Lung (tissue), 17 donors: ENCODE measurements at places on chromosomes 7 and 10. TPM values are rescaled to one million over a fixed set of nuclear protein-coding genes. Genes with fewer than 3 reads are reported as not detected.

- H3K4me3 ChIP-seq, result no peak overlapping the region
- no peaks in the 10 kb centered on the region for H3K4me1 ChIP-seq
- H3K36me3 ChIP-seq, result no peaks in the 10 kb centered on the region
Measured at GRCh38 chr7:132023466-132023865, 467.0 kb upstream of the PODXL start.

IFIT1B gene
- total RNA-seq, result 3.7 TPM

GRCh38 chr7:55129541-55130394, 111.0 kb downstream of the EGFR start:
- H3K36me3 ChIP-seq, result no peaks in the 10 kb centered on the region
- peak; percentile 78 for DNase-seq
- H3K27ac ChIP-seq, result peak overlapping the region; percentile 62

DNA sequence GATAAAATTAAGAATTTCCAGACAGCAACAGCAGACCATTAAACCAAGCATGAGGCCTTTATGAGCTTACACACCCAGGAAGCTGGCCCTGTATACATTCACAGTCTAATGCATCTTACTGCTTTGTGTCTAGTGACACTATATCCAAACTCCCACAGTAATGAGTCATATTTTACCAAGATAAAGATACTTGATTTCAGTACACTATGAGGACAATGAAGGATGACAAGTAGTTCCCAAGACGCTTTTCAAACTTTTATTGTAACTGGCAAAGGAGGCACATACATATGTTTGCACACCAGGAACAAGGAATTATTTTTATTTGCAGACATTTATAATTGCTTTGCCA, 148.0 kb downstream of the TSPAN12 start:
- DNase-seq, result no peak
- no peaks in the 10 kb centered on the region for H3K4me1 ChIP-seq
- H3K36me3 ChIP-seq, result no peaks in the 10 kb centered on the region
- no peak overlapping the region for H3K27ac ChIP-seq
- no peaks in the 10 kb centered on the region for H3K27me3 ChIP-seq
- H3K4me3 ChIP-seq, result no peak overlapping the region

DNA sequence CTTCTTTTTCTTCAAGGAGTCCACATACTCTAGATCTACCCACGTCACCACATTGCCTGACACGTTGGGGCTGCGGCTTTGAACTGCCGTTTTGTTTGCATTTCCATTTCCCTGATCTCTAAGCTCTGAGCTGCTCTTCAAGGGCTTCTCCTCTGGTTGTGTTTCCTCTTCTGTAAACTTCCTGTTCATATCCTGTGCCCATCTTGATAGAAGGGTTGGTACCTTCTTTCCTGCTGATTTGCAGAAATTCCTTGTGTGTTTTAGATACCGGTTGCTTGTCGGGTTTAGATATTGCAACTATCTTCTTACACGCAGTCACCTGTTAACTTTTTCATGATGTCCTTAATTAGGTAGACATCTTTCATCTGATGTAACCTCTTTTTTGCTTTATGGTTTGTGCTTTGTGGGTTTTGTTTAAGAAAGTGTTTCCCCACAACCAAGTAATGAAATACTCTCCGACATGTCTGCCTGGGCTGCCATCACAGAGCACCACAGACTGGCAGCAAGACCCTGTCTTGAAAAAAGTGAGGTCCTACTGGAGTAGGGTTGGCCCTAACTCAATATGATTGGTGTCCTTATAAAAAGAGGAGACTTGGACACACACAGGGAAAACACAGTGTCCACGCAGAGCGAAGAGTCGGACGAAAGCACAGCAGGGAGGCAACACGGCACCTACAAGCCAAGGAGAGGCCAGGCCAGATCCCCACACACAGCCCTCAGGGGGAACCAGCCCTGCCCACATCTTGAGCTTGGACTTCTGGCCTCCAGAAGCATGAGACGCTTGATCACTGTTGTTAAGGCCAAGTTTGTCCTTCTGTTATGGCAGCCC, 99.1 kb upstream of the PDGFA start:
- H3K27me3 ChIP-seq, result no peaks in the 10 kb centered on the region
- H3K36me3 ChIP-seq, result no peaks in the 10 kb centered on the region
- H3K4me3 ChIP-seq, result no peak overlapping the region

- peaks cover 2% of the 10 kb centered on the region for H3K36me3 ChIP-seq
- no peaks in the 10 kb centered on the region for H3K4me1 ChIP-seq
- no peak for DNase-seq
- H3K27me3 ChIP-seq, result no peaks in the 10 kb centered on the region
- H3K27ac ChIP-seq, result no peak overlapping the region
Measured at GRCh38 chr10:31832261-31832660, 96.4 kb downstream of the ARHGAP12 start.

GRCh38 chr10:117284716-117285494, 44.0 kb downstream of the SLC18A2 start:
- peaks cover 24% of the 10 kb centered on the region for H3K36me3 ChIP-seq
- H3K4me3 ChIP-seq, result no peak overlapping the region
- no peak overlapping the region for H3K27ac ChIP-seq
- H3K4me1 ChIP-seq, result no peaks in the 10 kb centered on the region
- H3K27me3 ChIP-seq, result no peaks in the 10 kb centered on the region
- no peak for DNase-seq

DNA sequence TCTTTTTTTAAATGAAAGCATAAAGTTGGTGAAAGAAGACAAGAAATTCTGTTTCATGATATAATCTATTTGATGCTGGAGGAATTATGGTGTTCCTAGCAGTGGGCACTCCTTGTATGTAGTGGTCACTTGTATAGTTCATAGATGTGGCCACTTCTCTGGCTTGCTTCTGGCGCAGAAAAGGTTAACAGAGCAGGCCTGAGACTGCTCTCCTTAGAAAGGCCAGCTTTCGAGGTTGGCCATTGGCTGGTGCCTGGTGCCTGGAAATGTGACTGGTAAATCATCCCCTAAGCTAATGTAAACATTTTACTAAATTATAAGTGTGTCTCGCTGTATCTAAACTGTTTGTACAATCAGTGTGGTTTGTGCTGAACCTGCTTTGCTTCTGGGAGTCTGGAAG, 276.1 kb downstream of the PHTF2 start:
- H3K4me1 ChIP-seq, result no peaks in the 10 kb centered on the region
- no peak for DNase-seq
- H3K36me3 ChIP-seq, result no peaks in the 10 kb centered on the region
- no peak overlapping the region for H3K4me3 ChIP-seq
- no peak overlapping the region for H3K27ac ChIP-seq
- no peaks in the 10 kb centered on the region for H3K27me3 ChIP-seq

- no peaks in the 10 kb centered on the region for H3K27me3 ChIP-seq
- peak; percentile 66 for DNase-seq
- peaks cover 16% of the 10 kb centered on the region for H3K4me1 ChIP-seq
- H3K4me3 ChIP-seq, result no peak overlapping the region
- no peak overlapping the region for H3K27ac ChIP-seq
- no peaks in the 10 kb centered on the region for H3K36me3 ChIP-seq
Measured at GRCh38 chr7:151408839-151409666, 785 bp downstream of the WDR86 start.

DNA sequence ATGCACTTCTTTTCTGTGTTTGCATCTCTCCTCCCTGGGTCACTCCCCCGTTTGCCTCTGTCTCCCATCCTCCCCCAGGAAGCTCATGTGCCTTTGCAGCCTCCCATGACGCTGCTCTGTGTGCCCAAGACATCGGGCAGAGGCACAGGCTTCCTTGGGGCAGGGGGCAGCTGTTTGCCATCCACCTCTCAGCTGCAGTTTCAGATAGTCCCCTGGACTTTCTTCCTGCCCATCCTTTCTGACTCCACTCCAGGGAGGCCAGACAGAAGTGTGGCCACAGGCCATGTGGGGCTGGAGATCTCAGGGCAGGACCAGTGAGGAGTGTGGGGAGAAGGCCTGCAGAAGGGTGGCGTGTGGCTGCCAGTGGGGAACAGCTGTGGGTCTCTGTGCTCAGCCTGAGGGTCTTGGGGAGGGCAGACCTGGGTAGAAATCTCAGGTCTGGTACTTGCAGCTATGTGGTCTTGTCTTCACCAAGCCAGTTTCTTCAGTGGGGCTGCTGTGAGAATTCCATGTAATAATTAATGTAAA, 10.6 kb upstream of the SAMD8 start:
- H3K27ac ChIP-seq, result no peak overlapping the region
- no peaks in the 10 kb centered on the region for H3K27me3 ChIP-seq
- no peak overlapping the region for H3K4me3 ChIP-seq
- DNase-seq, result no peak

DNA sequence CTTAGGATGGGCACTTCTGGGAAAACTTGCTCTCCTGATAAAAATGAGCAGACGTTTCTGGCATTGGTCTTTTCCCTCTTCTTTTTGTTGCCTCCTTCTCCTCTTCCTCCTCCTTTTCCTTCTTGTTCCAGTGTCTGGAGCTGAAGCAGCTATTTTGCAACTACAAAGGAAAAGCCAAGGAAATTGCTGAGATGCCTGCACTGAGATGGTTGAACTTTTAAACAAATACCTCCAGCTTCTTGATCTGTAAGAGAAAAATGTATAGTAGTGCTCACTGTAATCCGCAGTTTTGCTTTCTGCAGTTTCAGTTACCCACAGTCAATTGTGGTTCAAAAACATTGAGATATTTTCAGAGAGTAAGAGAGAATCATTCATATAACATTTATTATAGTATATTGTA, 7.5 kb upstream of the SND1 start:
- H3K4me3 ChIP-seq, result no peak overlapping the region
- no peaks in the 10 kb centered on the region for H3K4me1 ChIP-seq
- H3K27ac ChIP-seq, result no peak overlapping the region
- DNase-seq, result no peak
- H3K27me3 ChIP-seq, result no peaks in the 10 kb centered on the region
